ENCODE measurements at places on chromosomes 3 and 15.

- no peak for DNase-seq
Measured at GRCh38 chr3:3629911-3630310, 169.3 kb upstream of the LRRN1 start.

GRCh38 chr3:42728668-42729364 is 26.2 kb upstream of the HHATL start:
- no peak for DNase-seq

DNA sequence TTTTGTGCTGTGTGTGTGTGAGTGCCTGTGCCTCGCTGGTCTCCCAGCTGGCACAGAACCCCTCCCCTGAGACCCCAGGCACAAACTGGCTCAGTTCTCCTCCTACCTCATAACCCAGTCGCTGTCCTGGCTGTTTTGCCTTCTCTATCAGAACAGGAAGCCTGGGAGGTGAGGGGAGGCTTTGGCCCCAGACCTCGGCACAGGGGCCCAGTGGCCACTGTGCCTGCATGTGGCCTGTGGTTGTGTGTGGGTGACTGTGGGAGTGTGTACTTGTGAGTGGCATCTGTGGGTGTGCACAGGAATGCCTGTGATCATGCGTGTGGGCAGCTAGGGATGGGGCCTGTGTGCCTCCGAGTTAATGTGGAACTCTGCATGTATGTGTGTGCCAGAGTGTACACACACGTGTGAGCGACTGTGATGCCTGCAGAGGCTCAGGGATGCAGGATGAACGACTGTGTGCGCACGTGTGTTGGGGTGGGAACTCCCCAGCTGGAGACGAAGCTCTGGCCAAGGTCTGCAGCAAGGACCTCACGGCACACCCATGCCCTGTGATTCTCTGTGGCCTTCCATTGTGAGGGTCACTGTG is 32.3 kb downstream of the PSTPIP1 start:
- DNase-seq = no peak

DNA sequence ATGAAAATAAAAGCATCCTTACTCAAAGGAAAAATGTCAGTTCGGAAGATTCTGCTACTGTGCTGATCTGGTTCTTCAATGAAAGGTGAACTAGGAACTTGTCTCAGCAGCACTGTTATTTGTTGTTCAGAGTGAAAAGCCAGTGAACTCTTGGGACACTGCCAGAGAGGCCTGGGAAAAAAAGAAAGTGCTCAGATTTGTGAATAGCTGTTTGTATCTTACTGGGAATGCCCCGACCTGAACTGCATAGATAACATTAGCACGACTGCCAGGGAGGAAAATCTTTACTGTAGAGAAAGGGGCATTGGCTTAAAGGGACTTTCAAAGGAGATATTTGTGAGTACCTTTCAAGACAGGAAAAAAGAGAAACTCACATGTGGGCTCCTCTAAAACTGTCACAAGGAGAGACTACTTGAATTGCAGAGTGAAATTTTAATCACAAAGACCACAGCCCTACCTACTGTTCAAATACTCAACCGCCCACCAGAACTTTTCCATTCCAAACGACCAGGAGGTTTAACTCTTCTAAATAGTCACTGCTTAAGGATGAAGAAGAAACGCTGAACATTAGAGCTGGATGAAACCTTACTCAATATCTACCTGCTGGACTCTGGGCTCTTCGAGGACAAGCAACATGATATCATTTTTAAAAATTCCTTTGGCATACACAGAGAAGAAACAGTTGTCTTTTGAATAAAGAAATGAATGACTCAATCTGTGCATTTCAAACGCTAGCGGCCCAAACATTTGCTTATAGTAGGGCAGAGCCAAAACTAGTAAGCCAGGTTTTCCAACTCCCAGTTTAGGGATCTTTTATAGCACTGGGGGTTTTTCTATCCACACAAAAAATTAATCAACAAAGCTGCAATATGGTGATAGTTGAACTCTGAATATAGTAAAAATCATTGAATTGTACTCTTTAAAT is 13.4 kb downstream of the TAMM41 start:
- DNase-seq = no peak

DNA sequence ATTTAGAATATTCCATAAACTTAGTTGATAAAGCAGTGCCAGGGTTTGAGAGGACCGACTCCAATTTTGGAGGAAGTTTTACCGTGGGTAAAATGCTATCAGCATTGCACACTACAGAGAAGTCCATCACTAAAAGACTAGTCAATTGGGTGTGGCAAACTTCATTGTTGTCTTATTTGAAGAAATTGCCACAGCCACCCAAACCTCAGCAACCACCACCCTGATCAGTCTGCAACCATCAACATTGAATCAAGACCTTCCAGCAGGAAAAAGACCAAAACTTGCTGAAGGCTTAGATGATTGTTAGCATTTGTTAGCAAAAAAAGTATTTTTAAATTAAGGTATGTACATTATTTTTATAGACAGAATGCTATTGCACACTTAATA is 60.5 kb downstream of the KLF13 start:
- no peak for DNase-seq

GRCh38 chr3:1583044-1583443 is 490.2 kb downstream of the CNTN6 start:
- DNase-seq = no peak

DNA sequence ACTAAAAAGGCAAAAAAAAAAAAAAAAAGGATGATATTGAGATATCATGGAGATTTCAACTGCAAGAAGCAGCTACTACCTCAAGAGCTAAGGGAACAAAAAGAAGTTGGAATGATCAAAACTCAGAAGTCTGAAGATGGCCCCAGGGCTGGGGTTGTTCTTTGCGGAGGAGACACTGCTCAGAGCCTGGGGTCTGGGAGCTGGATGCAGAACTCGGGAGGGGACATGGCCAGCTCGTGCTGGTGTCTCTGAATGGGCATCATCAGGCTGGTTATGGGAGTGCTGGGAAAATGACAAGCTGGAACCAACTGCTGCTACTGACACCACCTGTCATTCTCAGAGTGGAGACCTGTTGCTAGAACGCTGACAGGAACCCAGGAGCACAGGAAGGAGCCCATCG is 14.2 kb upstream of the ADIPOQ start:
- no peak for DNase-seq

DNA sequence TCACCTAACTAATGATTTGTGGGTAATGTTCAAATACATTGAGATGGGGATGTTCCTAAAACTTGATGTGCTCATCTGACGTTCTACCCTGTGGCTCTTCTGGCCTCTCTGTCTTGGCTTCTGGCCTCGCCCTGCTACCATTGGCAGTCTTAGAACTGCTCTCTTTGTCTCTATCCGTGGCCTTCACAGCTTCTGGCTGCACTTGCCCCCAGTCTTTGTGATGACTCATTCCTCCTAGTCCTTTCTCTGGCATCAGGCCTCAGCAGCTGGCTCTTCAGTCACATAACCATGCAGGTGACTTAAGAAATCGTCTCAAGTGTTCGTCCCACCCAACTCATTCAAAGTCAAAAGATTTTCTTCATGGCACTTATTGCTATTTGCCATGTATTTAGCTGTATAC is 188.1 kb downstream of the BBX start:
- no peak for DNase-seq

DNA sequence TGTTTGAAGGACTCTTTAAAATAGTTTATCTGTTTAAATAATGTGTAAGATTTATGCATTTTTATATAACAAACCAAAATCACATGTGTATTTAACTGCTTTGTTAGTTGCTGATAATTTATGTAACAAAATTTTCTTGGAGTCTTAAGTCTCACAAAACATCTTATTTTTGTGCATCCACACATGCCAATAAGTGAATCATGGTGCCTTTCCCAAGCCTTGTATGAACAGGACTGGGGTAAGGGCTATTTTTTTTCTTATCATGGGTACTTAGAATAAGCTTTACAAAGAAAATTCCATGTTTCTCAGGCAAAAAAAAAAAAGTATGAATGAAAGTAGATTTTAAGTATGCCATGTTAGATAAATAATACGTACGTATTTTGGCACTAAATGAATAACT is 132.9 kb upstream of the LRRFIP2 start:
- no peak for DNase-seq

DNA sequence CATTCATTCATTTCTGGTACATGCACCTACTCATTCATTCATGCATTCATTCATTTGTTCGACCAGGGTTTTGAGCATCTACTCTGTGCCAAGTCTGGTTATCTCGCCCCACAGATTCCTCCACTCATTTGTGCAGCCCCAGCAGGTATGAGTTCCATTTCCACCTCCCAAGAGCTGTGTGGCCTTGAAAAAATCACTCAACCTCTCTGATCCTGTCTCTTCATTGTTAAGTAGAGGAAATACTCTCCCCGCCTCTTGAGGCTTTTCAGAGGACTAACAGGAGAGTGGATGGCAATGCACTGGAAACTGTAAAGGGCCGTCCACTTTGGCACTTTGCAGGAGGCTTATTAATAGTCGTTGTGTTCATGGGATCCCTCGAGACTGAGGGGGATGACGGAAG is 61.8 kb downstream of the CYP11A1 start:
- DNase-seq = no peak

DNA sequence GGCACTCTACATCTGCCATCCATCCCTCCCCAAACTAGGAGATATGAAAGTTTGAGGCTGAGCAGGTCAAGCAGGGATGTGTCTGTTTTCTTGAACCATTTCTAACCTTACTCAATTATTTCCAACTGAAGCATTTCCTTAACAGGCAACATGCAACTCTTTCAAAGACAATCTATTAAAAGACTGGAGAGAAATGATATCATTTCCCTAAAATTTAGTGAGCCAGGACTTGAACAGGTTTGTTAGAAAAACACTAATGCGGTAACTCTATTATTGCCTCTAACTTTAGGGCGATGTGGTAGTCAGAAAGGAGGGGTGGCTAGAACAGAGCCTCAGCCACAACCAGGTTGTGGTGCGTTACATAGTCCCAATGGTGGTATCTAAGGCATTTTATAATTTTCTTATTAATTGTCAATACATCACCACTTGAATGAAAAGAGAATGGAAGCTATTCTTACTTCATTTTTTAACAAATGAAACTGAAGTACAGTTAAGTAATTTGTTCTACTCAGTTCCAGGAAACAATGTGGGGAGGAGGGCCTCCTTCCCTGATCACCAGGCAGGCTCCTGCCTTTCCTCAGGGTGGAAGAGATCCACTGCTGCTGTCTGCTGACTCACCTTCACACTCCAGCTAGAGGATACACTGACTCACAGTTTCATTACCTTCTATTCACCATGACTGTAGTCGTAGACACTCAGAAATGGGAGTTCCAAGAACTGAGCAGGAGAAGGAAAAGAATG is 22.8 kb downstream of the MYO1E start:
- peak; percentile 10 for DNase-seq

- peak; percentile 52 for DNase-seq
Measured at GRCh38 chr3:45929042-45929679, 14.1 kb upstream of the CXCR6 start.

DNA sequence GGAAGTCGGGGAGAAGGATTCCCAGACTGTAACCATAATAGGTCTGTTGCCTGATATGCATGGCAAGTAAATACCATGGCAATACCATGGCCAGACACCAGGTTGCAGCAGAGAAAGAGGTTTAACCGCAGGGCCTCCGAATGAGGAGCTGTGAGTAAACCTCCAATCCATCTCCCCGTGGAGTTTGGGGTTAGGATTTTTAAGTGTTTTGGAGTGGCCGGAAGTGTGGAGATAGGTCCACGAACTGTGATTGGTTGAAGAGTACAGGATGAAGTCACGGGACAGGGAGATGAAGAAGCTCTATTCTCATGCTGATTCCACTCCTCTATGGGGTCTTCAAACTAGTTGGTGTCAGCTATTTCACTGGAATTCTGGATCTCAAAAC is 127.9 kb downstream of the ST8SIA2 start:
- DNase-seq = peak; percentile 31

DNA sequence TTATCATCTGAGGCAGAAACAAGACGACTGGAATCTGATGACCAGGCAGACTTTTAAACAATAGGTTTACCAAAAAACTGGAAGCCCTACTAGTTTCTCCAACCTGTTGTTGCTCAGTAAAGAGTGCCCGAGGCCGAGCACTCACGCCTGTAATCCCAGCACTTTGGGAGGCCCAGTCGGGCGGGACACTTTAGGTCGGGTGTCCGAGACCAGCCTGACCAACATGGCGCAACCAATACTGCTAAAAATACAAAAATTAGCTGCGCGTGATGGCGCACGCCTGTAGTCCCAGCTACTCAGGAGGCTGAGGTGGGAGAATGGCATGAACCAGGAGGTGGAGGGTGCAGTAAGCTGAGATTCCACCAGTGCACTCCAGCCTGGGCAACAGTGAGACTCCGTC is 1.1 kb upstream of the WDR5B start:
- DNase-seq = no peak

DNA sequence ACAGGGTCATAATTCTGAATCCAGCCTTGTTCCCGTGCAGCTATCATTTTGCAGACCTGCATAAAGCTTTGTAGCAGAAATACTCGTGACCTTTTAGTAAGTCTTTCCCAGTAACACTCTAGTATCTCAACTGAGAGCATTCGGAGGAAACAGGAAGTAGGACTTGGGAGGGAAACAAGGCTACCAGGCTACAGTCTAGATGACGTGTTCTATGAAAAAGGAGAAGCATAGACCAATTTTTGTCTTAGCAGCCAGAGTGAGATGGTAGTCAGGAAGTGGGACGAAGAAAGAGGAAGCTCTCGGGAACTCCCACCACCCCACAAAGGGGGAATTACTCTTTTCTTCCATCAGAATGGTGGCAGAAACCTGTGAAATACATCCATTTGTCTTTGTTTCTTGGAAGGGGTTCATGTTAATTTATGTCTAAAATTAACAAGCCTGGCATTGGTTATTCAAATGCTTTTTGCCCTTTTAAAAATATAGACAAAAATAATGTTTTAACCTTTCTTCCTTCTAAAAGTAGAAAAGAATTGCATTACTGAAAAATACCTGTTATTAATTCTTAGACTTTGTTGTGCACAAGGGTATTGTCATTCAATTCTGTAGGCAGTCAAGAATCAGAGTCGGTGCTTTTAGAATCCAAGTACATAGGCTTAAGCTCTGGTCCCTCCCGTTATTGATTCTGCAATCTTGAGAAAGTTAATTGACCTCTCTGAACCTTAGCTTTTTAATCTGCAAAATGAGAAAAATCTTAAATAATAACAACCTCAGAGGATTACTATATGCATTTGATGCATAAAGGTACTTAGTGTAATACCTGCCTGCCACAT is 1.6 kb upstream of the SUCNR1 start:
- no peak for DNase-seq

DNA sequence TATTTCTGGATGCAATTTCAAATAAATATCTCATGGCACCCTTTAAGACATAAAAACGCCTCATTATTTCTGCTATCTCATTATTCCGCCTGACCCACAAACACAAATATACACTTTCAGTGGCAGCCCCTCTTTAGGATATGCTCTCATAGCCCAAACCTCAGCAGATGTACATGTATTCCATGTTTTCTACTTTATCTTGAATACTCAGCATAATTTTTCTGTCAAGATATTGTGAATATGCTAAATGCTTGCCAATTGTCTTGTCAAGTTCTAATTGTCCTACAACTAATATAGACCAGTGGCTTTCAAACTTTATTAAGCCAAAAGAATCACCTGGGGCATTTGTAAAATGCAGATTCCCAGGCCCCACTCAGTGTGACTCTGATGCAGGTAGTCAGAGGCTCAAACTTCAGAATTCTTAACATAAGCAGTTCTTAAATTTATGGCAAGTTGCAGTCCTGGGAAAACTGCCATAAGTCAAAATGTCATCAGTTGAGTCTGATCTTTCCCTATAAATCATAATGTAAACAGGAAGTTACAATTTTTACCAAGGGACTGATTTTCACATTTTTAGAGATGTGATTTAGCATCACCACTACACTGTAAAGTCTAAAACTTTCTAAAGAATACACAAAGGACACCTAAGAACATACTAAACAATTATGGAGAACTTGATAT is 135.1 kb downstream of the TBL1XR1 start:
- no peak for DNase-seq
